ENCODE measurements at places on chromosomes 5 and 9. TPM values are rescaled to one million over a fixed set of nuclear protein-coding genes. Genes with fewer than 3 reads are reported as not detected.

DNA sequence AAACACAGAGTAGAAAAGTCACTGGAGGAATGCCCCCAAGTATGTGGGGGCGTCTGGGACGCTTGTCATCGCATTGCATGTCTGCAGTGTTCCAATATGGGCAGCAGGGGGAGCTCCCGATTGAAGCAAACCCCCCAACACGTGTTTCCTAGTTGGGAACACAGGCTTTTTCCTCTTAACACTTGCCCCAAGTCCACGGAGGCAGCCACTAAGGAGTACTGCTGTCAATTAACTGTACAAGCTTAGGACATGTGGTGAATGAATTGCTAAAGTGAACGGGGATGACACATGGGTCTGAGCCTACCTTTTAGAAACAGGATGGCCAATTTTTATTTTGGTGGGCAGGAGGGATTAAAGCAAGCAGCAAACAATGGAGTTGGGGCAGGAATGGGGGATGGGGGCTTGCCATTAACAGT, 2.2 kb downstream of the GABRB2 start:
- peak; percentile 57 for DNase-seq

DNA sequence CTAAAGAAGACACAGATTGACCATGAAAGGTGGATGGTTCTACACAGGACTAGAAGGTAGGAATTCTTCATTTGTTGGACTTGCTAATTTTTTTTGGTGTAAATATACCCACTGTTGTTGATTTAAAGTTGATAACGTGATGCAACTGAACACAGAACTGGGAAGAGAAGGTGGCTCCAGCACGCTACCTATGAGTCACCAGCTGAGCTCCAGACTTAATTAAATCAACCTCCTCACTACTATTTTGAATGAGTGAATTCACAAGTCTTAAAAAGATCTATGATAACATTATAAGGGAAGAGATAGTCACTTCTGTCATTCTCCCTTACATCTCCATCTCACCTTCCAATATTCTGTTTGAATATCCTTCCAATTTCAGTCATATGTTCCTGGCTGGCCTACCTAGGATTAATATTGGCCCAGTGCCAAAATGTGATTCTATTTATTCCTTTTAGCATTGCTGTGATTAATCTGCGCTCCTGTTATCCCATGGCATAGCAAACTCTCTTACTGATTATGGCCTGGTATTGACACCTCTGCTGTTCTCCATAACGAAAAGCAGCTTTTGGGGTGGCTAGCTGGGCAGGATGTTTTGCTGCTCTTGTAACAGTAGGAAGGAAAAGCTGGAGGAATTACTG, 135.9 kb upstream of the CCDC152 start:
- no peak for DNase-seq

DNA sequence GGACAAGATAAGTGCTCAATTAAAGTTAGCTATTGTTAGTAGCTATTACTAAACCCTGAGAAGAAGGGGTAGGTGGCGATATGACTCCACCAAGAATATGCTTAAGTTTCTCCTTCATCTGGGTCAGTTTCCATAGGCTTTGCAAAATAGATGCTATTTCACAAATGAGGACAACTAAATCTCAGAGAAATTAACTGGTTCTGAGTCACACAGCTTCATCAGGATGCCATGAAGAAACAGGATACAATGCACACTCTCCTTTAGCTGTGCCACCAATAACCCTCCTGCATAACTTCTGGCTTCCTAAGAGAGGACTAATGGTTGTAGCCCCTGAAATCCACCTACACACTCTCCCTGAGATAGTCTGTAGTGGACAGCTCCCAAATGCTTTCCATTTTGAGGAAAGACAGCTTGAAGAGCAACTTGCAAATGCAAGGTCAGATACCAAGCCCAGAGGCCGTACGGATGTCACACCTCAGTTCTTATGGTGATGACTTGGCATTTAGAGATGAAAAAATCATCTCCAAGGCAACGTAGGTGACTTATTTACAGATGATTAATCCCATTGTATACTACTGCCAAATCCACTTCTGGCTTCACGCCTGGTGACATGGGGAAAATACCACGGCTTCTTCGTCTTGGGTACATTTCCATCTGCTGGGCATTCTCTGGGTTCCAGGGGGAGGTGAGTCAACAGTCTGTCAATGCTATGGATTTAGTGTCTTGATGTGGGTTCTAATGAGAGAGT, 251.4 kb upstream of the IL12B start:
- DNase-seq = no peak

DNA sequence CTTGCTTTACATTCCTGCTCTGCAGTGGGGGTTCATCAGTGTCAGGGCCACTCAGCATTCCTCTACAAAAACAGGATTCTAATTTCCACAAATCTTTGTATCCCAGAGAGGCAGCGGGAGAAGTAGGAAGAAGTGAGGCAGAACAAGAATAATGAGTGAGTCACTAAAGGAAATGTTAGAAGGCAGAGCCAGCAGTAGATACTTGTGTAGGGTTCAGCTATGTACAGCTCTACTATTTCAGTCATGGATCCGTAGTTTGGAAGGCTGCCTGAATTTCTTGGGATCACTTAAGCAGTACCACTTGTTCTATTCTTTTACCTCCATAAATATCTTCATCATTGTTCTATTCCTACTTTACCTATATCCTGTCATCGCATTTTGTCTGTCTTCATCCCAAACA, 246.3 kb upstream of the TLE4 start:
- DNase-seq = no peak

DNA sequence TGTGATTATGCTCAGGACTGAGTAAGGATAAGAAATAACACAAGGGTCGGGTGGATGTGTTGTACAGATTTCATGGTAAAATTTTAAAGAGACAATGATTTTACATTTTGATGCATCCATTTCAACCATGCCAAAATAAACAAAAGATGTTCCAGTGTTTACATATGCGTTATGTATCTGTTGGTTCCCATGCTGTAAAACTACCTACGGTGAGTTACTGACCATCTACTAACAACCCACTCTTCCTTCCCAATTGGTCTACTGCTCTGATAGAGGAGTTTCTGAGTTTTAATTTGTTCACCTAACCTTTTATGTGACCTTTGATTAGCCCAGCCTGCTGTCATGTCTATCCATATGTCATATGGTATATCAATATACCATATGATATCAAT, 1697.1 kb downstream of the MAT2B start:
- no peak for DNase-seq

DNA sequence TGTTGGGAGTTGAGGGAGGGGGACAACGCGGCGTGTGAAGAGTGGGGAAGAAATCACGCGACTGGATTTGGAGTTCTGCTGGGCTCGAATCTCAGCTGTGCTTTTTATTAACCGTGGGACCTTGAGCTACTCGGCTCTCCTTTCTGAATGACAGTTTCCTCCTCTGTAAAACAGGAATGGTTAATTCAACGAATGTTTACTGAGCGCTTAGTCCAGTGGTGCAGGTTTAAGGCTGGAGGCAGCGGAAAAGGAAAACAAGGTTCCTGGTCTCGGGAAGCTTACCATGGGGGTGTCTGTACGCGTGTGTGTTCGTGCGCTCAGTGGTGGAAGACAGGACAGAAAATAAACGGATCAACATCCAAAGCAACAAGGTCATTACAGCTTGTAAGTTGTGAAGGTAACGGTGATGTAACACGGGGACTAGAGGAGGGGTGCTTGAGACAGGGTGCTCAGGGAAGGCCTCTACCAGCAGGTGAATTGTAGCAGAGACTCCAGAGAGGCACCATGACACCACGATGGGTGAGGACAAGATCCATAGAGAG, 277 bp downstream of the EIF4E1B start:
- DNase-seq = no peak

Gene ENTR1
- total RNA-seq = 45.0 TPM

Gene PSAT1
- total RNA-seq = 15.2 TPM

Gene EIF4EBP3
- total RNA-seq = 16.4 TPM

Gene GABRA6
- not detected for total RNA-seq

Gene CCDC171
- 6.5 TPM for total RNA-seq

Gene CYLC2
- not detected for total RNA-seq

Gene INVS
- 21.6 TPM for total RNA-seq

Gene GRM6
- not detected for total RNA-seq
